ENCODE measurements at places on chromosomes 2 and 18.

- no peak for DNase-seq
Observed at GRCh38 chr2:84493514-84493913, 22.8 kb upstream of the DNAH6 start.

- DNase-seq, result no peak
Observed at GRCh38 chr2:239226677-239227581, 173.9 kb downstream of the HDAC4 start.

DNA sequence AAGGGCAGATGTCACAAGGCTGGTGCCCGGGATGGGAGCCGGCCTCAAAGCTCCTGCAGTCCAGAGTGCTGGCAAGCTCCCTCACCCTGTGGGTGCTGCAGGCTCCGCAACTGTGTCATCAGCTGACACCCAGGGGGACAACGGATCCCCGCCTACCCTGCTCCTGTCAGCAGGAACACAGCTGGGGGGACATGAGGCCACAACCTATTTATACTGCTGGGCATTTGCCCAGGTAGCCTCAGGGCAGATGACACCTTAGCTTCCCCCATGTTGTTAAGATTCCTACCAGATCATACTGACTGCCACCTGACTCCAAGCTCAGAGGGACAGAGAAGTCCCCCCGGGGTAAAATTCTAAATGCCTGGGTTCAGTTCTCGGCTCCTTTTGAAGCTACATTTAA, 1.2 kb downstream of the ANKRD23 start:
- DNase-seq, result no peak

DNA sequence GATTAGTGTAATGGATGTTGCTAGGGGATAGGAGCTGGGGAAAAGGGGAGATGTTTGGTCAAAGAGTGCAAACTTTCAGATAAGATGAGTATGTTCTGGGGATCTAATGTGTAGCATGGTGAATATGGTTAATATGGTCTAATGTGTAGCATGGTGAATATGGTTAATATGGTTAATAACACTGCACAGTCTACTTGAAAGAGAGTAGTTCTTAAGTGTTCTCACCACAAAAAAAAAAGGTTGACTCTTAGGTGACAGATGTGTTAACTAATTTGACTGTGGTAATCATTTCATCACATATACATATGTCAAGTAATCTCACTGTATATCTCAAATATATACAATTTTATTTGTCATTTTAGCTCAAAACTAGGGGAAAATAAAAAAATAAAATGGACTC, 121.3 kb upstream of the CD226 start:
- no peak for DNase-seq

DNA sequence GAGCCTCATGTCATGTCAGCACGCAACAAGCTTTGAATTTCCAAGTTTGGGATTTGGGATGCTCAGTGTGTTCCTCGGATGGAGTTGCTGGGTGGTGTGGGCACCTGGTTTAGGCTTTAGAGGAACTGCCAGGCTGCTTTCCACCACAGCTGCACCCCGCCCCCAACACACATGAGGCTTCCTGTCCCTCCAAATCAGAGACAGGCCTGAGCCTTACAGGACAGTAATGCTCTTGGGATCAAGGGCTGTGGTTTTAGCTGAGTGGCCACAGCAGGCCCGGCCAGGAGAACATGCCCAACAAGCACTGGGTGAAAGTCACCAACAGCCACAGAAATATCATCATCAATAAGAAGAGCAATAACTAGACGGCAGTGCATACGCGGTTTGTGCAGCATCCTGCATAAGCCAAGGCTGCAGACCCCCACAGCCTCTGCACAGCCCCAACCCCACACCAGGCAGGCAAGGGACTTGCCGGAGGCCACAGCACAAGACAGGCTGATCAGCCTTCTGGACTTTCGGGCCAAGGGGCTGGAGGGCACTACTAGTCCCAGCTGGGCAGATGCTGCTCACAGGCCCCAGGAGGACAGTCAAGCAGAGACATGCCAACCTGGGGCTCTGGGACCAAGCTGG, 29.7 kb upstream of the GPC1 start:
- DNase-seq, result no peak

DNA sequence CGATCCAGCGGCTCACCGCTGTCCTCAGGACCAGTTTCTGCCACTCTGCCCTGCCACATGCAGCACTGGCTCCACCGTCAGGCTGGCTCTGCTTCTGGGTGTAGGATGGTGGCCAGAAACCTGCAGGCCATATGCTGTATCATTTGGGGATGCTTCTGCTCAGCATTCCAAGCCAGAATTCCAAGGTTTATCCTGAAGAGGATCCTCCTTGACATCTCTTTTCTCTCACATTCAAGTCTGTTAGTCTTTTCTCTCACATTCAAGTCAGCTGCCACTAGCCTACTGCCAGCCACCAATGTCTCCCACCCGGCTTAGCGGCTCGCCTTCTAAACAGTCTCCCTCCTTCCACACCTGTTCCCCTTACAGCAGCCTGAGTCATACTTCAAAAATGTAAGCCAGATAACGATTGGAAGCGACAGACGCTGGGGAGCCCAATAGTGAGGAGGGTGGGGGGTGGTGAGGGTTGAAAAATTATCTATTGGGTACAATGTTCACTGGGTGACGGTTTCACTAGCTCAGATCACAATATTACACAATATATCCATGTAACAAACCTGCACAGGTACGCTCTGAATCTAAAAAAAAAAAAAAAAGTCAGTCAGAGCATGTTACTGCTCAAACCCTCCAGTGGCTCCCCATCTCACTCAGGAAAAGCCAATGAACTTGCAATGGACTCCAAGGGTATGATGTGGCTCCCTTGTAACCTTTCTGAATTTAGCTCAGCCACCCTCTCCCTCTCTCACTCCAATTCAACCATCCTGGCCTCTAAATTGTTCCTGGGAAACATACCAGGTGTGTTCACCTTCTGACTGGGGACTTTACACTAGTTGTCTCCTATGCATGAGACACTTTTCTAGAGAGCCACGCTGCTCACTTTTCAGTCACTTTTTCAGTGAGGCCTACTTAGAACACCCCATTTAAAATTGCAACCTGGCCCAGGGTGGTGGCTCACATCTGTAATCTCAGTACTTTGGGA, 38.8 kb upstream of the SP3 start:
- no peak for DNase-seq

Measured in stimulated activated CD4-positive, alpha-beta T cell treated with anti-CD3 and anti-CD28 coated beads, Interleukin-15, amount 100 ng/mL, for 48 hours (primary cell).